ENCODE measurements at places on chromosomes 2 and 18.

DNA sequence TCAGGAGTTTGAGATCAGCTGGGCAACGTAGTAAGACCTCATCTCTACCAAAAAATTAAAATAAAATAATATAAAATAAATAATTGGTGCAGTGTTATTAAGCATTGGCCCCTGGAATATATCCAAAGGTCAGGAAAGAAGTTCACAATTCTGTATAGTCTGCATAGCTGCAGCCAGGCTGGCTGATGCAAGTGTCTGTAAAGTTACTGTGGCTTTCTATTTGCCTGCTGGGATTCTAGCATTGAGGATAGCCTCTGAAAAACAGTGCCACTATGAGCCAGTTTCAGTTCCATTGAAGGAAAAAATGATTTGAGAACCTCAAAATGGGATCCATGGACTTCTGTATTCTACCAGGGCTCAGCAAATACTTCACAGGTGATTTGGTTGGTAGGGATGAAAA is 208.6 kb downstream of the PARD3B start:
- no peak for DNase-seq

GRCh38 chr18:7071600-7071999 is 46.0 kb downstream of the LAMA1 start:
- no peak for DNase-seq

DNA sequence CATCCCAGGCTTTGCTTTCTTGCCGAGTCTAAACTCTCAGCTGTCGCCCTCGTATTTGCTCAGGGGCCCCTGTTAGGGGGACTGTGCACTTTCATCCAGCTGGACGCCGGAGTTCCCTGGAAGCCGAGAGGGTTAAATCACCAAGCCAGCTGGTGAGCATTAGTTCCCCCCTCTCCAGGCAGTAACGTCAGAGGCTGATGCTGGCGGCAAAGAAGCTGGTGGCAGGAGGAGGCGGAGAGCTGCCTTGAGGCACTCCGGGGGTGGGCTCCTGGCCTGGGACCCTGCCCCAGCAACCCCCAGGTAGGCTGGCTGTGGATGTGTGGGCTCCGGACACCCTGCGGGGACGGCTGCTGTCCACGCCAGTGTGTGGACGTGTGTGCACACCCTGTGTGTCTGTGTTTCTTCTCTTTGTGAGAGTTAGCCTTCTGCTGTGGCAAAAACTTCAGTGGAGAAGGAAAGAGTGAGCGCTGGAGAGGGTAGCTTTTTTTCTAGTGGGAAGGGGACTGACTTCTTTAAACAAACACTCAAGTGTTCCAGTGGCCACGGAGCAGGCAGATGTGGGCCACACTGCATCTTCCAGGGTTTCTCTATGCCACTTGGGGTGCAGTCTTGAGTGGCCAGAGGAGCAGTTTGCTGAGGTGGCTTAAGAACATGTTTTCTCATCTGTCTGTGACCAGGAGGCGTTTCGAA is 84.7 kb downstream of the GLI2 start:
- DNase-seq, result no peak

- DNase-seq, result no peak
Measured at GRCh38 chr2:168253379-168253778, 6.0 kb upstream of the STK39 start.

GRCh38 chr2:64485331-64485730 is 31.4 kb downstream of the LGALSL start:
- DNase-seq, result no peak

GRCh38 chr18:69205925-69206324 is 194.8 kb upstream of the DOK6 start:
- DNase-seq, result no peak

GRCh38 chr18:57826252-57826651 is 23.1 kb upstream of the ATP8B1 start:
- no peak for DNase-seq

GRCh38 chr2:98489971-98490962 is 45.6 kb downstream of the INPP4A start:
- DNase-seq, result no peak
